CD4-positive, alpha-beta T cell treated with Interferon gamma for 1 hour (primary cell): ENCODE measurements at places on chromosomes 7 and 10.

- DNase-seq: peak; percentile 62
These were observed 589 bp downstream of the LDB1 start for GRCh38 chr10:102119417-102120141.

- no peak for DNase-seq
These were observed 9.1 kb downstream of the ADCY1 start for GRCh38 chr7:45583296-45583695.

DNA sequence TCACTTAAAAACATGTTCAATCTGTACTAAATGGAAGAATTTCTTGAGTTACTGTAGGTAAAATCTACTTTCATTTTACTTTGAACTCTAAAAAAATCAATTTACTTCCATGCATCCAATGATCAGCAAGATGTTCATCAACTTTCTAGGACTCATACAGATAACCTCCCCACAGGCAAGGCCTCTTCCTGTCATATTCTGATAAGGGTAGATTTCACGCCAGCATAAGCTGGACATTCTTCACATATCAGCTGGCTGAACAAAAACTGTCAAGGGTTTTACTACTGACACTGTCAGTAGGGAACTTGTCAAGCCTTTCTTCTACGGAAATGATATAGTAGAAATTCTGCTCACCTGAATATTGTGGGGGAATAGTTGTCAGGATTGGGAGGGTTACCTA lies 244.9 kb downstream of the THSD7A start:
- DNase-seq: no peak

DNA sequence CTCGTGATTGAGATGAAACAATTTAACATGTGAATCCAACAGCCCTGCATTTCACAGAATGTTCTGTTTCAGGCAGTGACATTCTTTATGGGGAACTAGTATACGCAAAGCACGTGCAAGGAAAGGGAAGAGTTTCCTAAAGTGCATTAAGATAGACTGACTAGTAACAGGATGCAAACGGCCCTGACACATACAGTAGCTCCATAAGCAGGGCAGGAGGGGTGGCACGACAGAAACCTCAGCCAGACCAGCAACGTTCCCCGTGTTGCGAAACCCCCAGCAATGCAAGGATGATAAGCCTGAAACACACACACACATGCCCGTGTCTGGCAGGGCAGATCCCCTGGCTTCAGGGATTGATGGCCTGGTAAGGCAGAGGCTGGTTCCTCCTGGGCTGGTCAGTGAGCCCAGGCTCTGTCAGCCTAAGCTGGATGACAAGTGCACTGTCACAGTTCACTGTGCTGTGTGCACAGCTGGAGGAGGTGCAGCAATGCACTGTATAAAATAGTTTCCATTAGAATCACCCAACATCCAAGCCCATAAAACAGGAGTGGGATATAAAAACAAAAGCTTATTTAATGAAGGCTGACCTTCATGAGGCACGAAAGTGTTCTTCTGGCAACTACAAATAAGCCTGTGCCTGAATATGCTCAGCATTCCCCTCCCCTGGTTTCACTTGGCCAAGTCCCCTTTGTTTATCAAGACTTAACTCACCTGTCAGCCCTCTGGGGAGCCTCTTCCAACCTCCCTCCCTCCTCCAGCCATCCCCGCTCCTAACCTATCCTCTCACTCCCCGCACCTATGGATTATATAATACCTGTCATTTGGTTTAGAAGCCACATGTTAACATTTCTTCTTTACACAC lies 88.8 kb downstream of the GSAP start:
- DNase-seq: peak; percentile 58
